ENCODE measurements at places on chromosomes 2 and 18.
A peak's percentile ranks its signal among the peaks of the same experiment; 100 is the strongest.

GRCh38 chr2:111975053-111975552 is 76.7 kb downstream of the MERTK start:
- DNase-seq, result no peak

GRCh38 chr2:72082021-72082601 is 65.6 kb downstream of the CYP26B1 start:
- no peak for DNase-seq

DNA sequence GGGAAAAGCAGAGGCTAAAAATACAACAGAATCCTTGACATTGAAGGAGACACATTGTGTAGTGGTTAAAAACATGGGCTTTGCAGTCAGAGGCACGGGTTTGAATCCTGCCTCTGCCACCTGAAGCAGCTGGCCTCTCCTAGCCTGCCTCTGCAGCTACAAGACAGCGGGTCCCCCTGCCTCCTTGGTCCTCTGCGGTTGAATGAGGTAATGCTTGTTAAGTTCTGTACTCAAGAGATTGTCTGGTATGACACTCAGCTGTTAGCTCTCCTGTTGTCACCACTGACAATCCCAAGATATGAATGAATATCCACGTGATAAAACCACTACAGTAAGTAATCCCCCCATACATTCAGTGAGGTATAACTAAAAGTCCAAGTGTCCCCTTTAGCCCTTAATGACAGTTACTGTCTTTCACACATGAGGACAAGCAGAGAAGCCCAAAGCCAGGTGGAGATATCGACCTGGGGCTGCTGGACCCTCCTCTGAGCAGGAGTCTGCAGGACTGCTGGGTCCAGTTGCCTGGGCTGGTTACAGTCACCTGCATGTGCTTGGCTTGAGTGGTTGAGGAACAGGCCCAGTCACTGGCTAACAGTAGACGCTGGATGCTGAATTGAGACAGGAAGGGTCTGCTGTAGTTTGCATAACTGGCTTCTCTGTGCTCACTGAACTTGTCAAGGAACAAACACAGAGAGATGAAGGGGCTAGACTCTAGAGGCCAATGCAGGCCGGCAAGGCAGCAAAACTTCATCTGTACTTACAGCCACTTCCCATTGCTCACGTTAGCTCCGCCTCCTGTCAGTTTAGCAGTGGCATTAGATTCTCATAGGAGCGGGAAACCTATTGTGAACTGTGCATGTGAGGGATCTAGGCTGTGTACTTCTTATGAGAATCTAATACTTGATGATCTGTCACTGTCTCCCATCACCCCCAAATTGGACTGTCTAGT is 85.5 kb downstream of the TGFA start:
- DNase-seq, result no peak

DNA sequence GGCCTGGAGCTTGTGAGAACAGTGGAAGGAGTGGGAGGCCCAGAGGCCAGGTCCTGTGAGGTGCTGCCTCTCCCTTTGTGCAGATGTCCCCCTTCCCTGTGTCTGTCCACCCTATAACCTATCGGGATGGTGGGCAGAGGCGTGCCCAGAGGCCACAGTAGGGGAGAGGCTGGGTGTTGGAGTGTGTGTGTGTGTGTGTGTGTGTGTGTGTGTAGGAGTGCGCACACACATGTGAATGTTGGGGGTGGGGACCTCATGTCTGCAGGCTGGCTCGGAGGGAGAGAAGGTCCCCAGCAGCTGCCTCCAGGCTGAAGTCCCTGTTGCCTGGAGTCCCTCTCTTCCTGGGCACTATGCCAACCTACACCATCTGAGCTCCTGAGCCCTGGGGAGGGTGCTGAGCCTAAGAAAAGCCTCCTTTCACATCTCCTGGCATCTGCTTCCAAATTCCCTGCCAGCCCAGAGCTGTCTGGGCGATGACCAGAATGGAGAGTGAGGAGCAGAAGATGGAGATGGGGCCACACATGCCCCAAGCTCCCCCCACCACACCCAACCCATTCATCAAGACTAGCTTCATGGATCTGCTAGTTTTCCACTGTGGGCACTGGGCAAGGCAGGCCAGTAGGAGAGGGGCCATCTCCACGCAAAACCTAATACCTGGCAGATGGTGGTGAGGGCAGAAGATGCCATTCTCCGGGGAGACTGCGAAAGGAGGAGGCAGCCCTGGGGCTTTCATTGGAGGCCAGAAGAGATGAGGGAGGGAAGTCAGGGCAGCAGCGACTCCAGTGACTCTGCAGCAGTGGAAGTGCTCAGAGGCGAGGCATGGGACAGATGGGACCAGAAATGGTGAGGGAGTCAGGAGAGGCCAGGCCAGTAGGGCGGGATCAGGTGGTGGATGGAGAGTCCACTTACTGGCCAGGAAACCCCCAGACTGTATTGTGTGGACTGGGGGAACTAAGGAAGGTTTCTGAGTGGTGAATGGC is 20.3 kb downstream of the KCNK3 start:
- peak; percentile 83 for DNase-seq

- DNase-seq, result no peak
Measured at GRCh38 chr2:102082571-102083392, 59.8 kb upstream of the IL1R1 start.

DNA sequence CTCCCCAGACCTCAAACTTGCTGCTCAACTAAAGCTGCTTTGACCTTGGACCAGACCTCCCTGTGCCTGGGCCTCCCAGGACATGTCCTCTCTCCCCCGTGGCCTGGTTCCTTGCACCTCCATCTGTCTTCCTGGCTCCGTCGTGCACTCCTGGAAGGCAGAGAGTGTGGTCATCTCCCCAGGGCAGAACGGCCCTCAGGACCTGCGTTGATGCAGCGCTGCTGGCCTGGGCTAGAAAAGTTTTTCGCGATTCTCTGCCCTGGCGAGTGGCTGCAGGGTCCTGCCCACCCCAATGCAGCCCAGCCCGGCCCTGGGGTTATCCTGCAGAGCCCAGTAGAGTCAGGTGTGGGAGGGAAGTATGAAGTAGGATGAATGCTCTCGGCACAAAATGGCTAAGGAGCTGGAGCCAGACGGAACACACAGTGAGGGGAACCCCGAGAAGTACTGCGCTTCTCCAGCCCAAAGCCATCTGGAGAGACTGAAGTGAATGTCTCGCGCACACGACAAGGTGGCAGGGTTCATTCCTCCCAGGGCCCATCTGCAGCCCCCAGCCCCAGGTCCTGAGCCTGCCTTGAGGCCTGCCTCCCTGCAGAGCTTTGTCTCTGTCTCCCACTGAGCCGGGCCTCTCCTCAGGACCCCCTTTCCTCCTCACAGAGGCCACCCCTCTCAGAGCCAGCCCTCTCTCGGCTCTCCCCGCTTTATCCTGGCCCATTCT is 41.7 kb downstream of the ATOH8 start:
- no peak for DNase-seq

DNA sequence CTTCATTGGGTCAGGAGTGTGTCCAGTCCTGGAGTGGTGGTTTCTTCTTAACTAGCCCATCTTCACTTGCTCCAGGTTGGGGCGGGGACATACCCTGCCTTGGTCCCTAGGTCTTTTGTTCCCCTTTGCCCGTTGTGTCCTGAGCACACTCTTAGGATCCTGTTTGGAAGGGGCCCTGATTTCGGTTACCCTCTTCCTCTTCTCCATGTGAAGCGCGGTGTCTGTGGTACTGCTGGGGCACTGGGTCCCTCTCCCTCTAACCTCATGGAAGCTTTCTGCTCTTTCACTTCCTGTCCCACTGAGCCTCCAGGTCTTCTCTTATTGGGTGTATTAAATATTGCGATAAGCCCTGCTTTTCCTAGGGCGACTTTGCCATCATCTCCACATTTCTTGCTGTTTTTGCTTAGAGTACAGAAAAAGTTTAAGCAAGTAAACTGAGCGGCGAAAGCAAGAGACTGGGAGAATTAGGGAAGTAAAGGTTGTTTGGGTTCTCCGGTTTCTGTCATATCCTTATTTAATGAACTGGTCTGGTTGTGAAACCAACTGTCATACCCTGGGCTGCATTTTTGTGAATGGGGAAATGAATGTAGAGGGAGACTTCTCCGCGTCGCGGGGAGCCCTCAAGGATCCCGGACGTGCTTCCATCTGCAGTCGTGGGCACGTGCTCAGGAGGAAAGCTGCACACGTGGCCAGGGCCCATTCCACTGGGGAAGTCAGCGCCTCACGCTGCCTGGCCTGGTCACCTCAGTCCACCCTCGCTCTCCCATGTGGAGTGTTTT is 73.8 kb upstream of the B3GNT7 start:
- no peak for DNase-seq

DNA sequence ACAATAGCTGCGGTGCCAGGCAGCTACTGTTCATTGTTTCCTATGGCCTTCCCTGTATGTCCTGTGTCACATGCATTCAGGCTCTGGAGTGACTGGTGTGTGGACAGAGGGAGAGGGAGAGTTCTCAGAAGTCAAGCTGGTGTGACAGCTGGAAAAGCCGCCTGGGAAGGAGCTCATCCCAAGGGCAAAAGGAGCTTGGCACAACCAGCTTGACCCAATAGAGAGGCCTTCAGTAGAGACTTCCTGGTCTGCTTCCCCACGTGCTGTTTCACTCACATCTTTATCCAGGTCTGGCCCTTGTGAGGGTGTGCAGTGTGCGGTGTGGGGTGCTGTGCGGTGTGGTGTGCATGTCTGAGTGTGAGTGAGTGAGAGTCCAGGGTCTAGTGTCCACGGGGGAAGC is 11.1 kb upstream of the NT5DC4 start:
- no peak for DNase-seq

GRCh38 chr2:61295981-61296380 is 134.0 kb downstream of the C2orf74 start:
- DNase-seq, result no peak

DNA sequence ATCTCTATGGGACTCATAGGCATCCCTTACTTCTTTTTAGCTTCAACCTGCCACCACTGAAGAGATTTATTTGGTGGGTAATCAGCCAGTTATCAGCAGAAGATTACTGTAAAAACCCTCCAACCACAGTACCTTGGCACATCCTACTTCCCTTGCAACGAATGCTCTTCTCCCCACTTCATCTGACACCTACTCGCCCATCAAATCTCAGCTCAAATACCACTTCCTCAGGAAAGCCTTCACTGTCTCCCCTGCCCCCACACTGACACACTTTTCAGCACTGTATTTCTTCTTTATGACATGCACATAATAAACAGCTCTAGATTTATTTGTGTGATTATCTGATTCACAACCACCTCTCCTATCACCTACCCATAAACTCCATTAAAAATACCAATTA is 3.1 kb downstream of the KDSR start:
- no peak for DNase-seq

DNA sequence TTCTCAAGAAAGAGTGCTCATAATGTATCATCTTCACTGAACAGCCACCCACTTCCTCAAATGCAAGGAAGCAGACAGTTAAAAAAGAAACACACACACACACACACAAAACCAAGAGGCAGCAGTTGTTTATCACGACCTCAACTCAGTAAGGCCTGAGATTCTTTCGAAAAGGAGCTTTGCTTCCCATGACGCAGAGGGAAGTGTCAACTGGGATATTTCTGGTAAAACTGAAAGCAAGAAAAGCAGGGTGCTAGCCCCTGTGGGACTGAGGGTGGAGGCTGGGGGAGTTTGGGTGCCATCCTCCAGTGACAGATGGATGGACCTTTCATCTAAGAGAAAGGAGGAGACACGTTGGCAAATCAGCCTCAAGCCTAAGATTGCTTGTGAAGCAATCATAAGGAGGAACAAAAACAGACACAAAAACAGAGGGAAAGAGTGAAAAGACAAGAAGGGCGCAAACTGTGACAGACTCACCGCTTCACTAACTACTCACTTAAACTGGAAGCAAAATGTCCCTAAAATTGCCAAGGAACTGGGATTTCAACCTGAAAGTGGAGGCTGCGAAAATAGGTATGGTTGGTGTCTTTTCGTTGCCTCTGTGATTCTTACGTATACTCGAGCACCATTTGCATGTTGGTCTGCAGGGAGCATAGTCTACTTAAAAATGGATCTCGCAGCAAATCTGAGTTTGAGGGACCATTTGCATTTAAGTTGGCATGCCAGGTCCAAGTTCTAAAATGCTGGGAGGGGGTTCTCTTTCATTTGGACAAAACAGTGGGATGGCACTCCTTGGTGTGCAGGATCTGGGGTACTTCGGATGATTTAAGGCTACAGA is at the start of gene ARHGAP25:
Gene ARHGAP25 (plus strand): TSS at position 124 of the 838 bp plus-strand sequence. CDS start 389 bp downstream, at position 513.
- DNase-seq, result no peak

DNA sequence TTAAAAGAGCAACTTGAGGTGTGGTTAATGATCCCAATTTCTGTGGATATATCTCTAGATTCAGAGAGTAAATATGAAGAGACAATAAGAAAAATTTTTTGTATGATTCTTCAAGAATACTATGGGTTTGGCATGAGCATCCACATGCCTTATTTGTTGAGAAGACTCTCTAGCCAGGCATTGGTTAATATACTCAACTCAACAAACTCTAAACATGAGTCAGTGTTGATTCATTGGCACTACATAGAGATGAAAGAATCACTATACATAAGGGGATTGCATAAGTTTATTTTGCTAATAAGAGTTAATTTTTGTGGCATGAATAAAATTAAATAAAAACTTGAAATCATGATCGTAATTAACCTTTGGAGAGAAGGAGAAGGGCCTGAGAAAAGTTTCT is 930.2 kb upstream of the LRRTM1 start:
- no peak for DNase-seq

- no peak for DNase-seq
Measured at GRCh38 chr18:61333271-61333745, at the start of gene CDH20. CDH20 (plus strand) TSS chr18:61333430.

DNA sequence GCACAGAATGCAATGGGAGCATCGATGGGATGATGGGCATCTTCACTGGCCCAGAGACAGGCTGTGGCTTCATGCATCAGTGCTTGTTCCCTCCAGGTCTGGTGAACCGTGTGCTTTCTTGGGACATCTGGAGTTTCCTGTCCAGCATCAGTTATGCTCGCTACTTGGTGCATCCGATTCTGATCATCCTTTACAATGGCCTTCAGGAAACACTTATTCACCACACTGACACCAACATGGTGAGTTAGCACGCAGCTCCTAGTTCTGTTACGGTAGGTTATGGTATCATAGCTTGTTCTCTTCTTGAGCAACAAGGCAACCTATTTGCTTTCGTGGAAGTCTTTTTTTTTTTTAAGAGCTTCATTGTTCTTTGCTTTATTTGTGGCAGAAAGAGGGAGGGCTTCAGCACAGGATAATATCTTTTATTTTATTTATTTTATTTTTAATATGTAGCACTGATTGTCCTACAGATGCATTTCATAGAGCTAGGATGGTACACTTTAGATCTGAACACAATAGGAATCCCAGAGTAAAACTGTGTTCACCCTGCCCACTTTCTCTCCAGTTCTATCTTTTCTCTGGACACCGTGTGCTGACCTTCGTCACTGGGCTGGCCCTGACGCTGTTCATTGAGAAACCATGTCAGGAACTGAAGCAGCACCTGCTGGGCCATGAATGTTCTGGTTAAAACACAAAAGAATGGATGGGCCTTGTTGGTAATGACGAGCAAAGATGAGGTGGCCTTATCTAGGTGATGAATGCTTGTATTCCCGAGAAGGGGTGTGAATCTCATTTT is 71.2 kb upstream of the SEC11C start:
- no peak for DNase-seq

- DNase-seq, result no peak
Measured at GRCh38 chr18:79472176-79472575, 76.4 kb downstream of the NFATC1 start.

DNA sequence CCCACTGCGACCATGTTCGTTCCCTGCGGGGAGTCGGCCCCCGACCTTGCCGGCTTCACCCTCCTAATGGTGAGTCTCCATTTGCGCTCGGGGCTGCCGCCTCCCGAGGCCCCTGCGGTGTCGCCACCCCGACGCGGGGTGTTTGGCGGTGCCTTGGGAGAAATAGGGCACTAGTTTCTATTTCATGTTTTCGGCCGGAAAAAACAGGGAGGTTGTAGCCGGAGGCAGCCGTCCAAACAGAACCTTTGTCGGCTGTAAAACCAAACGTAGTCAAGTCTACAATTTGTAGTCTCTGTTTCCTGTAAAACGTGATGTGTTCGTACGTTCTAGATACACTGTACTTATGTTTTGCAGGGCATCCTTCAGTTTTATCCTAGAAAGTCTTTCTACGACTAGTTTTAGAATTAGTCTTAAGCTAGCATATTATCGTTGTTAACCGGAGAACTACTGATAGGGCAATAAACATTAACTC is 290 bp downstream of the PSMG2 start:
- no peak for DNase-seq

Measured in BE2C (cell line).